ENCODE measurements at places on chromosomes 1 and 21.

- no peak for DNase-seq
Observed at GRCh38 chr1:212485913-212486618, 53.3 kb downstream of the NENF start.

GRCh38 chr1:182217967-182218366 is 156.5 kb upstream of the ZNF648 start:
- no peak for DNase-seq

- DNase-seq: no peak
Observed at GRCh38 chr1:145871994-145872924, 13.4 kb upstream of the PIAS3 start.

DNA sequence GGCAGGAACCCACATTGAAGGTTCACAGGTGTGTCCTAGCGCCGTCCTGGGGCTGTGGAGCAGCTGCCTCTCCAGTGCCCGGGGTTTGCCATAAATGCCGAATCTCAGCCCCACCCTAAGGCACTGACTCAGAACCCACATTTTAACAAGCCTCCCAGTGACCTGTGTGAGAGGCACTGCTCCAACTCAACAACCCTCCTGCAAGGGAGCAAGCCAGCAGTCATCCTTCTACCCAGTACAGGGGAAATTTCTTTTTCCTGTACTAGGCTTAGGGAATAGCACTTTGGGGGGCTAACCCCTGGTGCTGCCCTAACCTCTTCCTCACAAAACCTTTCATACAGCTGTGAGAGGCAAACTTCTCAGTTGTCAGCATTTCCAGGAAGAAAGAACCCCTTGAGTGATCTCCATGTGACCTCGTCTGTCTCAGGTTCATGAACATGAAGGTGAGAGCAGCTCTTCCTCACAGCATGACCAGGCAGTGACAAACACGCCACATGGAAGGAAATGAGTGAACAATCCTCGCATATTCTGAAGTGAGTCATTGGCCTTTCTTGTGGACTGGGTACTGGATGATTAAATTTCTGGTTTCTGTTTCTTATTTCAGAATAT is 11.4 kb upstream of the BCAR3 start:
- no peak for DNase-seq

GRCh38 chr1:241323514-241324195 is 33.4 kb downstream of the RGS7 start:
- no peak for DNase-seq

GRCh38 chr1:27970401-27970800 is 10.6 kb downstream of the XKR8 start:
- no peak for DNase-seq

DNA sequence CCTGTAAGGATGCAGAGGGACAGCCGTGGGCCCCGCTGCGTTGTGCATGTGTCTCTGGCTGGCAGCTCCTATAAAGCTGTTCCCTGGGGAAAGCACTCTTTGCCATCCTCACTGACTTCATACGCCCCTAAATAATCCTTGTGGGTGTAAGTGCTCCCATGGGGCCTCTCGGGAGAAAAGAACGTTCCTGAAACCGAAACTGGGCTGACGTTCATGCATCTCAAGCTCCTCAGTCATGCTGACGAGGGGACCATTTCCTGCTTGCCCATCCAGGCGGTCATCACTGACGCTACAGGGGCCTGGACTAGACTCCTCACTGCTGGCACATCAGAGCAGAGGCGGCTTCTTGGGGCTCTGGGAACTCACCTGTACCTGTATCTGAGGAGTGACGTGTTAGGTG is 73.1 kb upstream of the USP24 start:
- DNase-seq: no peak

GRCh38 chr1:87980494-87980893 is 651.8 kb downstream of the LMO4 start:
- DNase-seq: no peak

DNA sequence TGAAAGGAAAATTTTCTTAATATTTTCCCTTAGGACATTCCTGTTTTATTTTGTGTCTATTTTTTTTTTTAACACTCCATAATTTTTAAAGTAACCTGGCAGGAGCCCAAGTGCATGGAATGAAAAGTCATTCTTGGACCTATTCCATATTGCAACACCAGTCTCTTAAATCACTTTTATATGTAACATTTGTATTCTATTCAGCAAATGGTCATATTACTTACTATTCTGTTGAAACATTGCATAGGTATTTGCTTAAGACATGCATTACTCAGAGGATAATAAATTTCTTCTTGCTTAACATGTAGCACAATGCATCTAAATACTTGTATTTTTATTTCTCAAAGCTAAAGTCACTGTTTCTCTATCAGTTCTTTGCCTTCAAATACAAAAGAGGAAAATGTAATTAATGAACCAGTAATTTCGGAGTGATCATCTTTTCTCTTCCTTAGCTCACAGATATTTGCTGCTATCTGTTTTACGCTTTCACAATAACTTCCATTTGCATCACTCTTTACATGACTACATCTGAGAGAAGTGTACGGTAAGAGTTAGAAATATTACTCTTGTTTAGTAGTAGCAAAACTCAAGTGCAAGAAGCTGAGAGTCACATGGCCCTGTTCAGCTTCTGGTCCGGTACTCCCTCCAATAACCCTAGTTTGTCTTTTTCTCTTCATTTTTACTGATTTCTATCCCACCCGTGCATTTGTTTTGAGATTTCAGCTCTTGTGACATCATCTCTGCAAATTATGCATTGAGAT is 394.8 kb downstream of the USP25 start:
- no peak for DNase-seq

GRCh38 chr1:70465911-70466310 is 54.8 kb downstream of the CTH start:
- DNase-seq: no peak

DNA sequence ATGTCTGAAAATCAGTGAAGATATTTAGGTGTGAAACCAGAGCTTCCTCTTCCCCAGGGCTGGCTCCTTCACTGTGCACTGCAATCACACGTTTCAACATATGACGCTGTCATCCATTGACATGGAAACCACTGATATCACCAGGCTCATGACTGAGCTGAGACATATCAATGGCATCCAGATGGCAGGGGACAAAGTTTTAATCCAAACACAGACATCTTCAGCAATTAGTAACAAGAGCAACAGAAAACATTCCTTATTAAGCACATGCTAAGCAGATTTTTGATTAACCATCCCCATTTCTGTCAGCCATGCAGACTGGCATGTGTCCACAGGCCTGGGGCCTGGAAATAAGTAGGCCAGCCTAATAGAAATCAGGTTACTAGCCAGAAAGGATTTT is 108.0 kb upstream of the ADAR start:
- DNase-seq: peak; percentile 7

GRCh38 chr1:6440198-6441126 is 15.9 kb downstream of the ESPN start:
- peak; percentile 62 for DNase-seq

DNA sequence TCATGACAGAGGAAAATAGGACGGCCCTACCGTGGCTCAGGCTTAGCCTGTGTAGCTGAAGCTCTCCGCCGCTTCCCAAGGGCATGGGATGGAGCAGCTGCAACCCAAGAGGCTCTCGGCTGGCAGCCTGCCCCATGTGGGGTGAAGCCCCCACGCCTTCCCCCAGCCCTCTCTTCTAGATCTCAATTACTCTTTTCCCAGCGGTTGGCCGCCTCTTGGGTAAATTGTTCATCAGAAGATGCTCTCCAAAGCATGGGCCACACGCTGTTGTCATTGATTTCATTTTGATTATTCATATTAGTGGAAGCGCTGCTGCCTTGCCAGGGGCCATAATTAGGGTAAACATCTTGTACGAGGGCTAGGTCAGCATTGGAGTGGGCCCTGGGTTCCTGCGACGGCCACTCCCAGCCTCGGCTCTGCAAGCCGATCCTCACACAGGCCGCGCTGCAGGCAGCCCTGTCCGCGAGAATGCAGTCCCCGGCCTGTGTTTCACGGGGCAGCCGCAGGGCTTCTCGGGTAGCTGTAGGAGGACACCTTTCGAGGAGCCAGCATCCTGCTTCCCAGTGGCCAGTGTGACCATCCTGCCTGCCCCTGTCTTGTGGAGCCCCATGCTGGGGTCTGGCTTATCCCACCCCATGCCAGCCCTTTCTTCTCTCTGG is 114.4 kb upstream of the VAMP3 start:
- DNase-seq: no peak

GRCh38 chr1:190244406-190244805 is 233.3 kb downstream of the BRINP3 start:
- no peak for DNase-seq

- DNase-seq: no peak
Observed at GRCh38 chr1:239389703-239390102, 3.3 kb downstream of the CHRM3 start.

DNA sequence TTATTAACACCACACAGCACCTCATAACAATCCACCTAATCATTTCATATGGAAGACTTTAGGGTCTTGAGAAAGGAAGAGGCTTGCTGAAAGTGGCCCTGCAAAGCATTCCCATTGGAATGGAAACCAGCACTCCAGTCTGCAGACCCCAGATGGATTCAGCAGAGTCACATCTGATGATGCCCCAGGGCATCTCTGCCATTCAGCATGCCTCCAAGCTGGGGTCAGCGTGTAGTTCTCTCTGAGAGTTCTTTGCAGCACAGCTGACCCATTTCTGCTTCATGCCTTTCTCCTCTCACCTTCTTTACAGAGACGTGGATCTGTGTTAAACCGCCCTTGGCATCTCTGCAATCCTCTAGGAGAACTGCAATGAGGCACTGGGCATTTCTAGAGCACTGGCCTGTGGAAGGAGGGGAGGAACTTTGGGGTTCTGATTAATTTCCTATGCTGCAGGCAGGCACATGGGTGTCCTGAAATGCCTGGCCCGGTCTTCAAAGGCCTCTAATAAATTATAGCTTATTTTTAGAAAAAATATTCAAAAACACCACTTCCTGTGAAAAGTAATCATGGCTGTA is 2.6 kb upstream of the LUZP1 start:
- DNase-seq: no peak

DNA sequence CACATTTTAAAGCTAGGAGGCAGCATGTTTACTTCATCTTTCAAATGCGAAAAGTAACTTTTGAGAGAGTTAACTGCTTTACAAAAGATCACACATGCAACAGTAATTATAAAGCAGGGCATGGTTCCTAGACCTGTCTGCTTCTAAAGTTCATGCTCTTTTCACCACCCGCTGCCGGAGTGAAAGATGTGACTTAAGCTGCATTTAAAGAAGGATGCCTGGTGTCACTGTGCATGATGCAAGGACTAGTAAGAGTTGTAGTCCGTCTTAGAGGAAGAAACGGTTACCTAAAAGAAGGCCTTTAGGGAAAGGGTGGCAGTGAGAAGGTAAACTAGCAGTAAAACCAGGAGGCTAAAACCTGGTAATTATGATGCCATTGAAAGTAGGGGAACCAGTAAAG is 1689.1 kb downstream of the KCNT2 start:
- no peak for DNase-seq

DNA sequence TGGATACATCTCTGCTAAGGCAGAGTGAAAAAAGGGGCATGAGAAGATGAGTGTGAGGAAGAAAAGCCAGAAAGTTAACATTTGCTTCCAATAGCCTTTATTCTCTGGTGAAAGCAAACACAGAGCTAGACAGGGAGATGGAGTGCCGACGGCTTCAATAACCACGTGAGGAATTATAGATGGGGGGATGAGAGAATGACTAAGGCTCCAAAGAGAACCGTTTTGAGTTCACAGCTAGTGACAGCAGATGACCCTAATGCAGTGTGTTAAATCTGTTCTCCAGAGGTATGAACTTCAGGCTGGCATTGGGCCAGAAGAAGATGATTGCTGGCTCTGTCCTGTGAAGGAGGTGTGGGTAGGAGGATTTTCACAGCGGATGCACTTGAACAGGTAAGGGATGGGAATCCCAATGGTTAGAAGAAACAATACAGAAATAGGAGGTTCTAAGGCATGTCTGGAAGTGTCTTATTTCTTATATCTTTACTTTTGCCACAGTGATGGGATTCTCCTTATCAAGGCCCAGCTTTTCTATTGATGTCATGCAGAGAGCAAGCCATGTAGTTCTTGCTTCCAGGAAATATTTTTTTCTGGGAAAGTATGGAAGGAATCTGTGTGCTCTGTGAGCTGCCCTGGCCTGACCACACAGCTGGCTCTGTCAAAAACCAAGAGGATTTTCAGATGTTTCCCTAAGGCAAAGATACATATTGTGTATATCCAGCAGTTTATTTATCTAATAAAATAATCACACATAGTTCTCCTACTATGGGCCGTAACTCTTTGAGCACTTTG is 573.8 kb downstream of the LTN1 start:
- no peak for DNase-seq

DNA sequence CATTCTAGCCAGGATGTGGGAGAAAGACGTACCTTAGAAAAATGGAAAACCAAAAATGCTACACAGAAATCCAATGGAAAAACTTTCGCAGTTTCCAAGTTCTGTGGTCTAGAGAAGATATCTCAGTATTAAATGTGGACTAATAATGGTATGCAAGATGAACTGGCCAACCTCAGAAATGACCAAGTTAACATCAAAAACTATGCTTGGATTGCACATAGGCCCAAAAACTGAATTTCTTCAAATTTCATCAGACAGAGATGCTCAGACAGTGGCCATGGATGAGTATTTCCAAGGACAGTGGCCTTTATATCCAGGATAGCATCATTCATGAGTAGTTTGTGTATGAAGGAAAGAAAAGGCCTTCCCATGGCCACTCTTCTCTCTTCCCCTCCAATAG is 132.2 kb downstream of the TIAM1 start:
- DNase-seq: no peak

DNA sequence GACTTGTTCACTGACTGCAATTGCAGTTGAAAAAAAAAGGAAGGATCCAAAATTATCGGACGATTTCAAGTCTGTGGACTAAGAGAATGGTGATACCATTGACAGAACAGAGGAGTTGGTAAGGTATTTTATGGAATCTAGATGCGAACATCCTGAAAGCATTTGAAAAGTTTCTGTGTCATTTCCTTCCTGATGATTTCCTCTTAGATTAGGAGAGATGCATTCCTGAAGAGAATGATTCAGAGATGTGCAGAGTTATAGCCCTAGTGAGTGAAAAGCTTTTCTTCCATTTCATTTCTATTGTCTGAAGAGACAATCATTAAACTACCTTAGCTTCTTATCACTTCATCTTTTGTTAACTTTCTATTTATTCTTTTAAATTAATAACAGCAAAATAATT is 200.0 kb downstream of the KCNK2 start:
- no peak for DNase-seq

Measured in hematopoietic multipotent progenitor cell treated with erythropoietin and hydrocortisone succinate and interleukin-3 and kit ligand, for 15 days (in vitro differentiated cells).